Esophagus squamous epithelium (tissue), 5 donors: ENCODE measurements at places on chromosomes 7 and 10.

DNA sequence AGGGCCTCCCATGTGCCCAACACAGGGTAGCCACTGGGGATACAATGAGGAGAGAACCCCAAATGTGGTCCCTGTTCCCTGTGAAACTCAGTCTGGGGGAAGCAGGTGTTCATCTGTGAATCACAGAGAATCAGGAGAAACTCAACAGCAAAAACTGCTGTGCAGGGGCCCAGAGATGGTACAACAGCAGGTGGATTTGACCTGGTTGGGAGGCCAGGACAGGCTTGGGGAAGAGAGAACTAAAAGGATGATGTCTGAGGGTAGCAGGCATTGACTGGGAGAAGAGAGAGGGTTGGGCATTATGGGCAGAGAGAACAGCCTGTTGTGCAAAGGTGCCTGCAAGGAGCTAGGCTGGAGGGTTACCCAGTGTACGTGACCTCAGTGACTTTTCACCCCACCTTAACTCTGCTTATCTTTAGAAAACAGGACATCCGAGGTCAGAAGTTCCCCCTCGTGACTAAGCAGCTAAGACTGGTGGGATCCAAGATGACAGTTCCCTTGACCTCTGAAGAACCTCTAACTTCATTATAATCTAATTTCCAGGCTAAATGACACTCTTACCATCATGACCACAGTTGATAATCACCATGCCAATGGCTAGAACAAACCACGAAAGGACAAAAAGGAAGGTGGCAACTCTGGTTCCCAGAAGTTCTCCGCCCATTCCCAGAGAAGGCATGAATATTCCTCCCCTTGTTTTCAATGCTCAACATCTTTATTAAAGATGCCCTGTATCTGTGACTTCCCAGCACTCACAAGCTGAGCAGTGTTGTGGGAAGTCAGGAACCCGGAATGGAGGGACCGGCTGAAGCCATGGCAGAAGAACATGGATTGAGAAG, 5.1 kb upstream of the ADAMTS14 start:
- DNase-seq: no peak

DNA sequence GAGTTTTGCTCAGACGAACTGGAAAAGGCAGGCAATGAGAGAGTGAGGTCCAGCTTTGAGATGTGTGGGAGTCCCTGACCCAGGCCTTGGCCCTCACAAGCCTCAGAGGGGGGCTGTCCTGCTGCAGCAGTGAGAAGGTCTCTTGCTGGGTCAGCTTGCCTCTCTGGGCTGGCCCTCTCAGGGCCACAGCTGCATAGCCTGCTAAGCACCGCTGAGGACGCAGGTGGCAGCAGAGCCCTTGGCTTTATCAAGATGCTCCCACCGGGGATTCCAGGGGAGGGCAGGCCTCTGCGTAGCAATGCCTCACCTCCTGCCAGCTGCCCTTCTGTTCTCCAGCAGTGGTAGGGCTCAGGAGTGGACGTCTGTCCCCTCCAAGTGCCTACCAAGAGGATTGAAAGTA, 128.7 kb downstream of the COBL start:
- DNase-seq: no peak

GRCh38 chr7:1055956-1056784, 11.8 kb downstream of the GPR146 start:
- no peak for DNase-seq

DNA sequence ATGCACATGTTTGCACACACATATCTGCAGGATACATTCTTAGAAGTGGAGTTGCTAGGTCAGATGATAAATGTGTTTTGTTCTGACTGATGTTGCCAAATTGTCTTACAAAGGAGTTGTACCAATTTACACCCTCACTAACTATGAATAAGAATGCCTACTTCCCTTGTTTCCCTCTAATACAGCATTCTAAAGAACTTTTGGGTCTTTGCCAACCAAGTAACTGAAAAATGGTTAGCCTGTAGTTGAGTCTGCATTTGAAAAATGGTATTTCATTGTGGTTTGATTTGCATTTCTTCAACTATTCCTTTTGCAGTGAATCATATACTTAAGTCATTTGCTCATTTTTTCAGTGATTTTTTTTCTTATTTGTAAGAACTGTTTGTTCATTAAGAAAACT, 48.4 kb downstream of the TMEM26 start:
- DNase-seq: no peak

- DNase-seq: no peak
Measured at GRCh38 chr7:76089865-76090475, 42.1 kb downstream of the MDH2 start.

DNA sequence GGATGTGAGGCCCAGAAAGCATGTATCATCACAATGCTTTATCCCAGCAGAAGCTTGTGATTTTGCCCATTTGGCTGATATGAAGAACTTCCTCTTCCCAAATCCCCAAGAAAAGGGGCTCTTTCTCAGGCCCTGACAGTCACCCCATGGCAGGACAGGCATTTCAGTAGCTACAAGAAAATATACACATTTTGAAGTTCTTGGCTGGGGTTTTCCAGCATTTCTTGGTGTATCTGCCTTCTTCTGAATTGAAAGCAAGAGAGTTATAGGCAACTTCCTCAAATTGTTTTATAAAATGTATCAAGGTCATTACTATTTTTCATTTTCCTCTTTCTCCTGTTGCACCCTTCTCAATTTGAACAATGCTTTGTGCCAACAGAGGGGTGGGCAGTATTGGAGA, 63.3 kb upstream of the PDLIM1 start:
- no peak for DNase-seq

GRCh38 chr10:103942866-103943265, 24.1 kb upstream of the SLK start:
- DNase-seq: no peak

- no peak for DNase-seq
Measured at GRCh38 chr7:128270826-128271272, 29.8 kb downstream of the LEP start.

GRCh38 chr10:132130286-132131265, 56.2 kb upstream of the DPYSL4 start:
- DNase-seq: no peak

GRCh38 chr7:154869436-154869835, 133.5 kb downstream of the PAXIP1 start:
- no peak for DNase-seq

DNA sequence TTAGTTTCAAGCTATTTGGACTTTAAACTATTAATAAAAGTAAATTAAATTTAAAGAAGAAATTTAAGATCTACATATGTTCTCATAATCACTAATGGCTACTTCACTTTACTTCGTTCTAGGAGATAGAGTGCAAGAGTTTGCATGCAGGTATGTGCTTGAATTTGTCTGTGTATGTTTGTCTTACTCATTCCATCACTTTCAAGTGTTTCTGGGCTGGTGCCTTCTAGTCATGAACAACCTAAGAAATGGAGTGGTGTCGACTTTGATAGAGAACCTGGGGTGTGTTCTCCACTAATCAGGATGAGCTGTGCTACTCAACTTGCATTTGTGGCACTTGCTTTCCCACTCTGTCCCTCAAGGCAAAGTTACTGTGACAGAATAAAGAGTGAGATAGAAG, 169.9 kb downstream of the KCND2 start:
- no peak for DNase-seq

DNA sequence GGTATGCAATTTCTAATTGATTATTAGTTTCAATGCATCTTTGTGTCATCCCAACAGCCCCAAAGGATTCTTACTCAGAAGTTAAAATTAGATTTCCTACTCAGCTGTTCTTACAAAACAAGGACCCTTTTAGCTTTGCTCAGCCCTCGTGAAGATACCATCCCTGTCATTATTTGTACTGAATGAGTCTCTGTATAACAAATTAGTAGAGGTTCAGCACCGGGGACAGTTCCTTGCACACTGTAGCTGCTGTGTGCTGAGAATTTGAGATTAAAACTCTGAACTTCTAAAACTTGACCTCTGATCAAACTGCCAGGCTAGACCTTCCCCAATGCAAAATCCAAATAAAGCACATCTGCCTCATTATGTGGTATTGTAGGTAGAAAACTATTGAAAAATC, 299.1 kb downstream of the LHFPL3 start:
- no peak for DNase-seq

DNA sequence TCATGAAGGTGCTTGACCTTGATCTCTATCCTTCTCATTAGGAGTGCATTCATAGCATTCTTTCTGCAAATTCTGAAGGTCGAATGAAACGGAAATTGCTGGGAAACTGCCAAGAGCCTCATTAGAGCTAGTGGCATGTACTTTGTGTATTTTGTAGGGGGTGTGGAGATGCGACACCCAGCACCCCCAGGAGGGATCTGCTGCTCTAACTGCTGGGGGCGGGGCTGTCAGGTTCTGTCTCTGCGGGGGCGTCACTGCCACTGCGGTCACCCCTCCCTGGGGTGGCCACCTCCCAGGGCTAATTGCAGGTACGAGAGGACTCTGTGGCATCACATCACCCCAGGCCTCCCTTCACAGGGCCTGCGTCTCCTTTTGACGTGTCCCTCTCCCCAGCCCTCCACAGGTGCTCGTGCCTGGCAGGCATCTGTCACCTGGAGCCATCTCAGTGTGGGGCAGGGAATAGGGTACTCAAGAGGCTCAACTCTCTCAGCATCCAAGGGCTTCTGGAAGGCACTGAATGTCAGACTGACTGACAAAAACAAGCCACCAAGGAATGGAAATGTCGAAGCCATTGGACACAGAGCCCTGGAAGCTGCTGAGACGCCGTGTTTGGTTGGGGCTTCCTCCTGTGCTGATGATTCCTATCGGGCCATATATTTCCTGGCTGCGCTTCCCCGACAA, 151.1 kb downstream of the ACTR3B start:
- no peak for DNase-seq

GRCh38 chr7:1314908-1315450, 82.3 kb downstream of the UNCX start:
- no peak for DNase-seq

DNA sequence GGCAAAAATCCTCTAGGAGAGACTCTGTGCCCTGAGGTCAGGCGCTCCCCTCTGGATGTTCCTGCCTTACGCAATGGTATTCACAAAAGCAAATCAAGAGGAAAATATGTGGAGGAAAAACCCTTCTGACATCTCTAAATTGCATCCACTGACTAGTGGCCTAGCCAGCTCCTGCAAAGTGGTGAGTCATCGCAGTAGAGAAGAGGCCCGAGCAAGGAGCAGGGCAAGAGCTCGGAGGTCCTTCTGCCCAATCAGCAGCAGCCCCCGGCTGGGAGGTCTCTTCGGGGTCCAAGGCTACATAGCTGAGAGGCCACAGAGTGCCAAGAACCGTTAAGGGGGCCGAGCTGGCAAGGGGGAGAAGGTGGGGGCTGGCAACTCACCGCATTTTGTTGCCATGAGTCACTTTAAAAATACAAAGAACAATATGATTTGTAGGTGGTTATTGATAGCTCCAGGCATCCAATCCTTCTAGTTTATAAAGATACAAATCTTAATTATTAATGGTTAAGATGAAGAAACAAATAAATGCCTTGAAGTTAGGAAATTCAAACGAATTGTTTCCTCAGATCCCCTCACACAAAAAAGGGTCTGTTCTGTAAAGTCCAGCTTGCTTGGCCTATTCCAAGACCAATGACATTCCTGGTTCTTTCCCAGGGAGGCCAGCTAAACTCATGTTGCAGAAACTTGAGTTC, 161.6 kb downstream of the PKD1L1 start:
- DNase-seq: no peak

DNA sequence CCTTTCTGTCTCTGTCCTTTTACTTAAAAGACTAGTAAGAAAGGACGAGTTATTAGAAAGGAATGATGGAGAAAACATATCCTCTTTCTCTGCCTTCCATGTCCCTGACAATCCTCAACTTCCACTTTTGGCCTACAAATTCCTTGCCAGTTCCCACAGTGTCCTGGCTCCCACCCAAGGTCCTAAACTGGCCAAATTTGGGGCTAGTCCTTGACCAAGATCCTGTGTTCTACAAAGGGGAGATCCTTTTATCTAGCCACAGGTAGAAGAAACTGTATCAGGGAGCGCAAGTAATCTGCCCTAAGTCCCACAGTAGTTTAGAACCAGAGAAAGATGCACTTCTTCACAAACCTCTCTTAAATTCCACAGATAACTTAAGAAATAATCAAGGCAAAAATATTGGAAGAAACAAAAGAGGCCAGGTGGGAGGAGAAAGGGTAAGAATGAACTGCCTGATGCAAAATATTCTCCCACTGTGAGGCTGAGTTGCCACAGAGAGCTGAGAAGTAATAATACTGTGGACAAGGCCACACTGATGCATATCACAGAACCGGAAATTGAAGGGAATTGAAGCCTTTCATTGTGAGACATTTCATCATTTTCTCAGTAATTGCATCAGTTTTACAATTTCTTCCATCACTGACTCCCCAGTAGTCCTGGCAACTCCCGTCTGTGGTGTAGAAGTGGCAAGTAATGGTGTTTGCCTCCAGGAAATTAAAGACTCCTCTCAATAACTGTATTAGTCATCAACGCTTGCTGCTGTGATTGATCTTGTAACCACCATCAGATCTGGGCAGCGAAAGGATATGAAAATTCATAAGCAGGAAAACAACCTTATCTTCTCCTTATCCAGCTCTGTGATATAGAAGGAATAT, 47.2 kb downstream of the DNAJC12 start:
- no peak for DNase-seq

GRCh38 chr7:106316947-106317346, 32.2 kb upstream of the NAMPT start:
- no peak for DNase-seq

GRCh38 chr10:21427804-21428481, 97.5 kb downstream of the SKIDA1 start:
- DNase-seq: no peak

DNA sequence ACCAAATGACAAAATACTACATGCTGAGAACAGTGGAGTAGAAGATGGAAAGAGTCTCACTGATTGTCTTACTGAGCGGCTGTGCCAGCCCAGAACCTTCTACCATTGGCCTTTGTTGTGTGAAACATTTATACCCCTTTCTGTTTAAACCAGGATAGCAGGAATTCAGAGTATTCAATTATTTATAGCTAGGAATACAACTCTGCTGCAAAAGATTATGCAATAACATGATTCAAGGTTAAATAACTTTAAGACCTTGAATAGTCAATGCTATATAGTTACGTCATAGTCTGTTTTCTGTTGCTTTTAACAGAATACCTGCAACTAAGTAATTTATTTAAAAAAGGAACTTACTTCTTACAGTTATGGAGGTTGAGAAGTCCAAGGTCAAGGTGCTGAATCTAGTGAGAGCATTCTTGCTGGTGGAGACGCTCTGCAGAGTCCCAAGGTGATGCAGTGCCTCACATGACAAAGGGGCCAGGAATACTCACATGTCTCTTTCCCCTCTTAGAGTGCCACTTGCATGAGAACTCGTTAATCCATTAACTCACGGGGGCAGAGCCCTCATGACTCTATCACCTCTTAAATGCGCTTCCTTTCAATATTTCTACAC, 371.8 kb downstream of the MDFIC start:
- DNase-seq: no peak
